ENCODE measurements at places on chromosomes 13 and 19.

DNA sequence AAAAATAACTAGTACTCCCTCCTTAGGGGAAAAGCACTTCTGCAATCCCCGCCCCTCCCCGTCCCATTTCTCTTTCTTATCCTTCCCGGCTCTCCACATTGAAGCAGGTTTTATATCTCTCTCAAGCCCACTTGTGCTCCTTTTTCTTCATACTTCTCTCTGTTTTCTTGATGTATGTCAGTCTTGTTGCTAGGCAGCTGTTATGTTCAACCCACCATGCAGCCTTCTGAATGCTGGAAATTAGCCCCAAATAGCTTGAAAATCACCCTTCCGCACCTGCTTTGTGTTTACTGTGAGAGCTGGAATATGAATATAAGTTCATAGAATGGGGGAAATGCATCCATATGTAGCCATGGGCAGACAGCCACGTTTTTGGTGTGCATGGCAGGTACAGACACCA is 461.4 kb downstream of the MYO16 start:
- no peak for DNase-seq

DNA sequence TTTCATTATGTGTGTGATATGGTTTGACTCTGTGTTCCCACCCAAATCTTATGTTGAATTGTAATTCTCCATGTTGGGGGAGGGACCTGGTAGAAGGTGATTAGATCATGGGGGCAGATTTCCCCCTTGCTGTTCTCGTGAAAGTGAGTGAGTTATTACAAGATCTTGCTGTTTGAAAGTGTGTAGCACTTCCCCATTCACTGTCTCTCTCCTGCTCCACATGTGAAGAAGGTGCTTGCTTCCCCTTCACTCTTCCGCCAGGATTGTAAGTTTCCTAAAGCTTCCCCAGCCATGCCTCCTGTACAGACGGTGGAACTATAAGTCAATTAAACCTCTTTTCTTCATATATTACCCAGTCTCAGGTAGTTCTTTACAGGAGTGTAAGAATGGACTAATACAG is 54.3 kb upstream of the SERTM1 start:
- DNase-seq = no peak

DNA sequence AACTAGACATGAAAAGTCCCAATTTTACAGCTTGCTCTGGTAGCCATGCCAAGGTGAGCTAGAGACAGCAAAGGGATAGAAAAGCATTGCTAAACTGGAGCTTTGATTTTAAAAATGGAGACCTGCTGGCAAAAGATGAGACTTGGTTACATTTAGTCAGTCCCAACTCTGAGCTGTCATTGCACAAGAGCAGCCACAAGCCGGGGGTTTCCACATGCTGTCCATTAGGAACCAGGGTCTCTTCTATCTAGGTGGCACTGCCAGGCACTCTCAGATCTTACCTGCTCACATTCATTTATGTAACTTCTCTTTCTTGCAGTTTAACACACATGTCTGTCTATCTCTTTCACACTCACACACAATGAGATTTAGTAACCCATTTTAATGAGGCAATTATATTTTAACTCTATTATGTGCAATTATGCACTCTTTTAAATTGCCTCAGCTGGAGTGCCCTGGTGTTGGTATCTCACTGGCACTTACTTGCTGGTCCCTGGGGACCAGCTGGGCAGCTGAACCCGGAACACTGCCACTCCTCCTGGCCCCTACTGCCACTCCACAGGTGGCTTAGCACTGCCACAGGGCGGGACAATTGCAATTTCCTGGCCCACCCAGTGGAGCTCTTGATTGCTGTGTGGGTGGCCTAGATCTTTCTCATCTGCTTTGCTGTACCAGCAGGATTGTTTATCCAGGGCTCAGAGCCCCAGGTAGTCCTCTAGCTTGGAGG is 112.5 kb downstream of the COG6 start:
- DNase-seq = no peak

- no peak for DNase-seq
Observed at GRCh38 chr13:109575821-109576220, 210.6 kb downstream of the IRS2 start.

DNA sequence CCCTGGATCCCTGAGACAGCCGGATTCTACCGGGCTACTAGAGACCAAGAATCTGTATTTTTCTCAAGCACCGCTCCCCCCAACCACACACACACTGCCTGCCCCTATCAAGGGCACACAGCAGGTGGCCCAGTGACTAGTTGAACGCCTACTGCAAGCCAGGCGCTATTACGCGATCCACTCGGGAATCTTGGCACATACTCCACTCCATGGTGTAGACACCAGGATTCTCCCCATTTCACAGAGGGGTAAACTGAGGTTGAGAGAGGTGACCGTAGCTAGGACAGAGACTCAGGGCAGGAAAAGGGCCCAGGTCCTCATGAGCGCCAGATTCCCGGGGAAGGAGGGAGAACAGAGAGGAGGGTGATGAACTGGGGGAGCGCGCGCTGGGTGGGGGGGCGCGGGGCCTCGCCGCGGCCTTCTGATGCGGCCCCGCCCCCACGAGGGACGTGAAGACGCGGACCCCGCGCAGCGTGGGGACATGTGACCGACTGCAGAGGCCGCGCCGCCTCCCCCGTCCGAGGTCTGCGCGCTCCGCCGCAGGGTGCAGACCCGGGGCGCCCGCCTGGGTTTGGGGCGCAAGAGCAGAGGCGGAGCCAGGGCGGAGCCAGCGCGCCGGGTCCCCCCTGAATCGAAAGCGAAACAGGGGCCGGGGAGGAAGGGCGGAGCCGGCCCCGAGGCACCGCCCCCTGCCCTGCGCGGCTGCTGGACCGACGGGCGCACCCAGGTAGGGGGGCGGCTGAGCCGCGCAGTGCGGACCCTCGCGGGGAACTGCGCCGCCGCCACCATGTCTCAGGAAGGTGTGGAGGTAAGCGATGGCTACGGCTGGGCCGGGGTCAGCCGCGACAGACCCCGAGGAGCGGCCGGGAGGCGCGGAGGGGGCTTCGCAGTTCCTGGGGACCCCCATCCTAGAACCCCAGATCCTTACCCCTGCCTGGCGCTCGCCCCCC is at the start of gene SHFL:
SHFL (plus strand) TSS at position 677 of the 950 bp plus-strand sequence; CDS start at position 788, 111 bp downstream.
- peak; percentile 88 for DNase-seq

- peak; percentile 96 for DNase-seq
Observed at GRCh38 chr19:58466760-58467589, at the start of gene ZNF324. Gene ZNF324 (plus strand): TSS chr19:58467080. CDS start chr19:58469186, 2,106 bp downstream.

- no peak for DNase-seq
Observed at GRCh38 chr13:100491164-100491842, 97.3 kb downstream of the GGACT start.

DNA sequence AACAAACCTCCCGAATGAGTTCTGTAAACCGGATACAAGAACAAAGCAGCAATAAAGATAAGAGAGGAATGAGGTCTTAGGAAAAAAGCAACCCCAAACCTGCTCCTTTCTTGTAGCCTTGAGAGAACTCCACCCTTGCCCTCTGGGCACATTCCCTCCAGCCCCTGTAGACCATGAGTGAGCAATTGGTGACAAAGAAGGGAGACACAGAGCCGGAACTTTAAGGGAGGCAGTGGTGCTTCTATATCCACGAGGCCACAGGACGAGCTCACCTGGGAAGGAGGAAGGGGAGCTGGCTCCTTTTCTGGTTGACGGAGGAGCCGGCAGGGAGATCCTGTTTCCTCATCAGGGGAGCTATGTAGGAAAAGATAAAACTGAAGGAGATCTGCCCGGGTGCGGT is 13.0 kb downstream of the BRME1 start:
- no peak for DNase-seq

DNA sequence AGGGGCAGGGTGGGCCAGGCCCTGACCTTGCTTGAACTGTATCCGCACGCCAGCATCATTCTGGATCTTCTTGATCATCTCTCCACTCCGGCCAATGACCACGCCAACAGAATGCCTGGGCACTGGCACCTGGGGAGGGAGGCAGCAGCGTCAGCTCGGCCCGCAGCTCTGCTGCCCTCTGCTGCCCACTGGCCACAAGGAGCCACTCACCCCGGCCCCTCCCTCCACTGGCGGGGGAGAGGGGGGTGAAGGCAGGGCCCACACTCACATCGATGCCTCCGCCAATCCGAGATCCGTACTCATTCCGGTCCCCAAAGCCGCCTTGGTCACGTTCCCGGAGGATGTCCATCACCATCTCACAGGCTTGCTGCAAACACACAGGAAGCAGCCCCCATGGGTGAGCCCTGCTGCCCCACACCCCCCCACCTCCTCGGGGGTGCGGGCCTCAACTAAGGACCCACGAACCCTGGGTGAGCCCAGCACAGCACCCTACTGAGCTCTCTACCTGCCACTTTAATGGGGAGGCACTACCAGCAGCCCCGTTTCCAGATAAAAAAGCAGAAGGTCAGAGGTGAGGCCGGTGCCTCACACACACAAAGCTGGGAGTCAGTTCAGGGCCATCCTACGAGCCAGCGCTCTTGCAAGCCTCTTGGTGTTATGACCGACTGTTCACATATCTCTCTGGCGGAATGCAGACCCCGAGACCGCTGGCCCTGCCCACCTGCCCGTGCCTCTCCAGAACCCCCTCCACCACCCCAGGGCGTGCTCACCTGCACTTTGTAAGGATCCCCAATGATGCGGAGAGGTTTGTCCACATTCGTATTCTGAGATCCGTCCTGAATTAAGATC is 6.7 kb downstream of the KHSRP start:
- DNase-seq = no peak

GRCh38 chr19:52638601-52639000 is 446 bp upstream of the ZNF83 start:
- DNase-seq = peak; percentile 12

DNA sequence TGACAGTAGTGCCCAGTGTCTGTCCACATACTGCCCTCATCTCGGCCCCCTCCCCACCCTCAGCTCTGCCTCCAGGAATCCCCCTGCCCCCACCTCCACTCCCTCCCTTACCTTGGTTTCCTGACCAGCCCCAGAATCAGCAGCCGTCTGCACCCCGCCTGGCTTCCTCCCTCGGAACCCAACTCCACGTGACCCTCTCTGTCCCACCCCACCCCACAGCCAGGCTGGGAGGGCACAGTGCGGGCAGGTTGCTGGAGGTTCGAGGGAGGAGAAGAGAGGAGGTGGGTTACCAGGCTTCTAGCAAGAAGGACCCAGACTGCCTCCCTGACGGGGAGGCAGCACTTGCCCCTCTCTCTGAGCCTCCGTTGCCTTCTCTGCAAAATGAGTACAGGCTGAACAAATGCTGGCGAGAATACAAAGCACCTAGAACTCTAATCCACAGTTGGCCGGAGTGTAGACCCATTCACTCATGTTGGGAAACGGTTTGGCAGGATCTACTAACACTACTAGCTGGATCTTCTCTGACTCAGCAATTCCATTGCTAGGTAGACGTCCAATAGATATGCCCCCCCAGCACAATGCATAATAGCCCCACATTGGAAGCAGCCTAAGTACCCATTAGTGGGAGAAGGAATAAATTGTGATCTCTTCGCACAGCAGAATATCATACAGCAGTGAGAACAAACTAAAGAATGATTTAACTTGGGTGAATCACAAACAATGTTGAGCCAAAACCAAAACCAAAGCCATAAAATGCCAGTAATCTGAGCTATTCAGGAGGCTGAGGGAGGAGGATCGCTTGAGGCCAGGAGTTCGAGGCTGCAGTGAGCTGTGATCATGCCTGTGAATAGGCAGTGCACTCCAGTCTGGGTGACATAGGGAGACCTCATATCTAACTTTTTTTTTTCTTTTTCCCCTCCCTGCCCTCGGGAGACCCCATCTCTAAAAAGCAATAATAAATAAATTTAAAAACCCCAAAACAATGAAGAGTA is at the start of gene RASAL3:
RASAL3 (minus strand) TSS at position 151 of the 992 bp plus-strand sequence. CDS start 186 bp downstream, outside the sequence.
- no peak for DNase-seq

- DNase-seq = no peak
Observed at GRCh38 chr19:38006361-38007045, 99.5 kb downstream of the SIPA1L3 start.

DNA sequence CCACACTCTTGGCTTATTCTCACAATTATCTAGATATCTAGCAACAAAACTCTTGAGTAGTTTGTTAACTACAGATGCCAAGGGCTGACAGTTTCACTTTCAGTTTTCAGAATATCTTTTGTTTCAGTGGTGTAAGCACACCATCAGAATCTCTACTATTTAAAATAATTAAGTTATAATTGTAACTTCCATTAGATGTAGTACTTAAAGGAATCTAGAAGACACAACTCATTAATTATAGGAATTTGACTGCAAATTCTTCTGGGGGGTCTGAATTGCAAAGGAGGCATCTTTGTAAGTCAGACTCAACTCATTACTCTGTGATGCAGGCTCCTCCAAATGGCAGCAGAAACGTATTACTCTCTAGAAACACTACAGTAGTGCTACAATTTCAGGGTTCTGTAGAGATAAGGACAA is 44.9 kb upstream of the USPL1 start:
- peak; percentile 23 for DNase-seq

- no peak for DNase-seq
Observed at GRCh38 chr13:48600374-48601364, 53.1 kb upstream of the CYSLTR2 start.
